Pancreas (tissue), 10 donors: ENCODE measurements at places on chromosomes 6 and 20. TPM values are rescaled to one million over a fixed set of nuclear protein-coding genes. Genes with fewer than 3 reads are reported as not detected.

- DNase-seq: no peak
Observed at GRCh38 chr6:9361749-9362148, 926.4 kb upstream of the SLC35B3 start.

GRCh38 chr20:63708301-63709148 is 686 bp downstream of the ZGPAT start:
- peak; percentile 46 for DNase-seq

DNA sequence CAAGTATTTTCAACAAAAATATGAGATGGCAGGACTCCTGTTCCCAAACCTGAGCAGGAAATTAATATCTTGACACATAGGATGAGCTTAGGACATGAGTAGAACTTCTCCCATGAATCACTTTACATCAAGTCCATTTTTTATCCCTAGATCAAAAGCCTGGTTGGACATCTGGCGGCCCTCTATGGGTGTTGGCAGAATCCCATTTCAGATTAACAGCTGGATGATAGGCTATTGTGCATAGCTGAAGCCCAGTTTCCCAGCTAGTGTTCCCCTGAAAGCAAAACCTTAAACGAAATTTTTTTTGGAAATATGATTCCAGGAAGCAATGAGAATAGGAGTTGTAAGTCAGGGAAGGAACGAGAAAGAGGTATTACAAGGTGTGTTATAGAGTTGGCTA is 449.4 kb upstream of the CHD6 start:
- no peak for DNase-seq

- DNase-seq: no peak
Observed at GRCh38 chr6:3361312-3362037, 95.4 kb downstream of the SLC22A23 start.

DNA sequence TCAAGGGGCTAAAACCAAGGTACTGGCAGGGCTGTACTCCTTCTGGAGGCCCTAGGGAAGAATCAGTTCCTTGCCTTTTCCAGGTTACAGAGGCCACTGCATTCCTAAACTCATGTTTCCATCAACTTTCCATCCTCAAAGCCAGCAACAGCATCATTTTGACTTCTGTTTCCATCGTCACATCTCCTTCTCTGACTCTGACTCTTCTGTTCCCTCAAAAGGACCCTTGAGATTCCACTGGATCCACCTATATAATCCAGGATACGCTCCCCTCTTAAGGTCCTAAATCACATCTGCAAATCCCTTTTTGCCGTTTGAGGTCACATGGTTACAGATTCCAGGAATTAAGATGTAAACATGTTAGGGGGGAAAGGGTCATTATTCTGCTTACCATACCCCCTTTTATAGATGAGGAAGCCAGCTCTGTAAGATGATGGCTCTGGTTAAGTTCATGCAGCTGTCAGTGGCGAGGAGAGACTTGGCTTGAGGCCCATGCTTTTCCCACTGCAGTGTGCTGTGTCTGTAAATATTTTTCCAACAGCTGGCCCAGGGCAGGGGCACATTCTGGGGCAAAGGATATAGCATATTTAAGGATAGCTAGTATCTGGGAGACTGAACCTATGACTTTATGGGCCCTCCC is 114.6 kb downstream of the TNFRSF21 start:
- DNase-seq: no peak

GRCh38 chr6:28977341-28978132 is 27.6 kb downstream of the ZNF311 start:
- DNase-seq: no peak

- no peak for DNase-seq
Observed at GRCh38 chr6:12083763-12084162, 71.7 kb downstream of the HIVEP1 start.

- peak; percentile 83 for DNase-seq
Observed at GRCh38 chr20:32483351-32484224, 101.5 kb downstream of the NOL4L start.

DNA sequence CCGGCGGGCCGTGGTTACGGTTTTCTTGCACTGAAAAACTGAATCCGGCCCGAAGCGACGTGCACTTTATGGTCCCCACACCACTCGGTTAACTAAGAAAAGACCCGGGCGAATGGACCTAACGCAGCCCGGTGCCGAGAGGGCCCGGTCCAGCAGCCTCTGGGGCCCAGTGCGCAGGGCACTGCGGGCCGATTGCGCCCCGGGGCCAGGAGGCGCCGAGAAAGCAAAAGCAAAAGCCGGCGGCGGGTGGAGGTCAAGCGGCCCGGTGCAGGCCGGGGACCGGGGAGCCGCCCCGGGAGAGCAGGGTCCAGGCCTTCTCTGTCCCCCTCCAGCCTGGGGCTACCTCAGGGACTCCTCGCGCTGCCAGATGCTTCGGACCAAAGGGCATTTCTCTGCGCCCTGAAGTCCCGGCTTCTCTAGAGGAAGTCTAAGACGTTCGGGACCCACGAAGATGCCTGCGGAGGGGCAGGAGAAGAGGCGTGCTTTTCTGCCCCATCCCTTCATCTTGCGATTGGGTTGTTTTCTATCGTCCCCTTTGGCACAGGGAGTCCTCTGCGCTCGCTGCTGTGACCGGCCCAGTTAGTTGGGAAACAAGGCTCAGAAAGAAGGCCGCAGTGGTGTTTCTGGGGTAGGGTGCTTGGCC is 4.4 kb downstream of the FOXF2 start:
- DNase-seq: no peak

DNA sequence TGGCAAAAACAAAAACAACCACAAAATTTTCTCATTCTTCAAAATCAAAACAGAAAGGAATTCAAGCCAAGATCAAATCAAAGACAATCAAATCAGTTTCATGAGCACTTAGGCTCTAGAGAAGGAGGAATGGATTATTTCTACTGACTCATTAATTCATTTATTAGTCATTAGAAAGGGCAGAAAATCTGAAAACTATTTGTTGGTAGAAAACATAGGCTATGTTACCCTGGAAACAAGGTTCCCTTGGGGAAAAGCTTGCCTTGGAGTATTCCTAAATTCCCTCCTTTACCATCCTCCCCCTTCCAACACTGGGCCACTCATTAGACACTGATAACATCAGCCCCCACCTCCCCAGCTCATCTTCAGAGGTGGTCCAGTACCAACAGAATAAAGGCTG is 17.5 kb downstream of the KIF16B start:
- no peak for DNase-seq

- no peak for DNase-seq
Observed at GRCh38 chr6:39444479-39445019, 122.0 kb upstream of the KCNK16 start.

- DNase-seq: no peak
Observed at GRCh38 chr20:53276143-53276542, 304.0 kb downstream of the TSHZ2 start.

- DNase-seq: peak; percentile 20
Observed at GRCh38 chr20:12012241-12013222, 94.8 kb downstream of the BTBD3 start.

DNA sequence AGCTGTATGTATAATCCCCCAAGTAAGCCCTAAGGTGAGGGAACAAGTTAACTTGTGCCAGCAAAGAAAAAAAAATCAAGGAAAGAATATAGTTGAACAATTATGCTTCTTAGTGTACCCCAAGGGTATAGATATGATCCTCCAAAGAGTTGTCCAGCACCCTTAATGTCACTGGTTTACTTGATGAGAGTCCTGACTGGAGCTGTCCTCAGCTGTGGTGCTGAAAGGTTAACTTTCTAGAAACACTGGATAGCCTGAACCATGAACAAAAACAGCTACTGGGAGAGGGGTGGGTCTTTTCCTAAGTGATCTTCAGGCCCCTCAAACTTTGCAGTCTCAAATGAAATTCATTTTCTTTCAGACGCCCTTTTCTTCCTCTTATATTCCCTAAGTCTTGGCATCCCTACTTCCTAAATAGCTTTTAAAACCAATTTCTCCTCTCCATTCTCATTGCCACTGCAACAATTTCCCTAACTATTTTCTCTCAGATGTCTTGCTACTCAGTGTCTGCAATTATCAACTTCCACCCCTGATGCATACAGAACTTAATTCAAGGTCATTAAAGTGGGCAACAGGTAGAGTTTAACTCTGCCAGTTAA is 83.5 kb upstream of the PROKR2 start:
- DNase-seq: no peak

DNA sequence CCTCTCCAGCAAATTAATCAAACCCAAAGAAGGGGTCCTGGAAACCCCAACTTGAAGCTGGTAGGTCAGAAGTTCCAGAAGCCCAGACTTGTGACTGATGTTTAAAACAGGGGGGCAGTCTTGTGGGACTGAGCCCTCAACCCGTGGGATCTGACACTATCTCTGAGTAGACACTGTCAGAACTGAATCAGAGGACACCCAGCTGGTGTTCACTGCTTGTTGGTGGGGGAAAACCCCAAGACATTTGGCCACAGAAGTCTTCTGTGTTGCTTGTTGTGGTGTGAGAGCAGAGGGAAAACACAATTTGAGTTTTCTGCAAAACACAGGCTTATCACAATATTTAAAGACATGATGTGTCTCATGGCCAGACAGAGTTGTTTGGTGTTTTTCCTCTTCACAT is 29.9 kb downstream of the KIF13A start:
- no peak for DNase-seq

- DNase-seq: peak; percentile 26
Observed at GRCh38 chr6:169529931-169530751, 171.7 kb downstream of the WDR27 start.

DNA sequence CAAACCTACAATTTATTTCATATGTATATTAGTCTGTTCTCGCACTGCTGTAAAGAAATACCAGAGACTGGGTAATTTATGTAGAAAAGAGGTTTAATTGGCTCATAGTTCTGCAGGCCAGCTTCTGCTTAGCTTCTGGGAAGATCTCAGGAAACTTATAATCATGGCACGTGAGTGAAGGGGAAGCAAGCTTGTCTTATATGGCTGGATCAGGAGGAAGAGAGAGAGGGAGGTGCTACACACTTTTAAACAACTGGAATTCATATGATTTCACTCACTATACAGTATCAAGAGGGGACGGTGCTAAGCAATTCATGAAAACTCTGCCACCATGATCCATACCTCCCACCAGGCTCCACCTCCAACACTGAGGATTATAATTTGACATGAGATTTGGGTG is 29.9 kb downstream of the PHACTR2 start:
- no peak for DNase-seq

DNA sequence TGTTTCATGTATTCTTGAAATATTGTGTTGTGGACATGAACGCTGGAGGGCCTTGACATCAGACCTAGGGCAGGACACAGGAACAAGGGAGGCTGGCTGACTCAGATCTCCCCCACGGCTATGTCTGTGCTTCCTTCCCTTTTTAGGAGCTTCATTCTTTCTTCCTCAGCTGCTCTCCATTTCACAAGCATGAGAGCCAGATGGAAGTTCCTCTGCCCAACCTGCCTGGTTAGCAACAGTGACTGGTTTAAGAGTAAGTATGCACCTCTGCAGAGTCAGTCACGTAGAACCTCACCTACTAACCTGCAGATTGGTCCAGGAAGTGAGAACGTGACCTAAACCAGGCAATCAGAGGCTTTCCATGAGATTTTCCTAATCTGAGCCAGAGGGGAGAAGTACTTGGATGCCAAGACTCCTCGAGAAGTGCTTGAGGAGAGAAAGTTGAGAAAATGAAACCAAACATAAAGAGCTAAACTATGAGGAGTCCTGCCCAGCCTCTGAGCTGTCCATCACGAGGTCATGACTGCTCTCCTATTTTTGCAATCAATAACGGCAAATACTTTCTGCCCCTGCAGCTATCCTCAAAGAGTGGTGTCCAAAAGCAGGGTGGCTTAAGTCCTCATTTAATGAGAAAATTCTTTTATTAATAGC is 465.2 kb upstream of the CITED2 start:
- DNase-seq: no peak

DNA sequence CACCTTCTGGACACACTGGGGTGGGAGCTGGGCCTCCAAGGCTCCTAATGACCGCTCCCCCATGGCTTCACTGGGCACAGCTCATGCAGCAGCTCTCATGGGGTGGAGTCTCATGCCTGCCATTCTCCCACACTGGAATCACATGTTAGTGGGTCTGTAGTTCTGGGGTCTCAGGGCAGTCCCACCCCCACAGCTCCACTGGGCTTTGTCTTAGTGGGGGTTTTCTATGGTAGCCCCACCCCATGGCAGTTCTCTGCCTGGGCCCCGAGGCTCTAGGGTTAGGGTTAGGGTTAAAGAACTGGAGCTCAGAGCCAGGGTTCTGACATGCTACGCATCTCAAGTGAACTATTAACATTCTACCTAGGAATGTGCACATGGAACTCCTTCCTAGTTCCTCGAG is 139.0 kb downstream of the PCSK2 start:
- DNase-seq: no peak

DNA sequence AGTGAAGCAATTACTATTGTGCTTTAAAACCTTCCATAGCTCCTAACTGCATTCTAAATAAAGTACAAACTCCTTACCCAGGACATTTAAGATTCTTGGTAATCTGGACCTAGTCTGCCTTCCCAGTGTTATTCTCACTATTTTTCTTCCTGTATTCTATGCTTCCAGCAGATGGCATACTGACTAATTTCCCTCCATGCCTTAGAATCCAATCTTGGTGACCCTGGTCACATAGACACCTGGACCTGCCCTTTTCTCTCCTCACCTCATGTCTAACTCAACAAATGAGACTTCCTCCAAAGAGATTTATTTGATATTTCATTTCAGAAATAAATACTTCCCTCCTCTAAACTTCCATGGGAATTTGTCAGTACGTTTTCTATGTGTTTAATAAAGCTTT is 25.8 kb downstream of the ROS1 start:
- no peak for DNase-seq

DNA sequence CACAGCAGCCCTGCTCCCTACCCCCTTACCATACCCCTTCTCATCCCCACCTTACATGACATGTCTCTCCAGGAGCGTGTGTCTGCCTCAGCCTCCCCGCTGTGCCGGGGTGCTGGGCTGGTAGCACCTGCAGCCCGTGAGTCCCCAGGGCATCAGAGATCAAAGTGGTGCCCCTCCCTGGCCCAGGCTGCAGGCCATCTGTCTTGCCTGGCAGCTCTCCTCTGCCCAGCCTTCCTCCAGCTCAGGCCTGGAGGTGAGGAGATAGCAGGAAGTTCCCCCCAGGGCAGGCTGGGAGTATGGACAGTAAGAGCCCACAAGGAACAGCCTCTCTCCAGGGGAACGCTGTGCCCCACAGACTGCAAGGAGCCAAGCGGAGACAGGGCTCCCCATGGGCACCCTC is 35.3 kb downstream of the GRM4 start:
- no peak for DNase-seq

GRCh38 chr6:38774929-38775707 is 60.0 kb downstream of the DNAH8 start:
- no peak for DNase-seq

GRCh38 chr6:9458424-9458823 is 956.5 kb downstream of the TFAP2A start:
- no peak for DNase-seq

DNA sequence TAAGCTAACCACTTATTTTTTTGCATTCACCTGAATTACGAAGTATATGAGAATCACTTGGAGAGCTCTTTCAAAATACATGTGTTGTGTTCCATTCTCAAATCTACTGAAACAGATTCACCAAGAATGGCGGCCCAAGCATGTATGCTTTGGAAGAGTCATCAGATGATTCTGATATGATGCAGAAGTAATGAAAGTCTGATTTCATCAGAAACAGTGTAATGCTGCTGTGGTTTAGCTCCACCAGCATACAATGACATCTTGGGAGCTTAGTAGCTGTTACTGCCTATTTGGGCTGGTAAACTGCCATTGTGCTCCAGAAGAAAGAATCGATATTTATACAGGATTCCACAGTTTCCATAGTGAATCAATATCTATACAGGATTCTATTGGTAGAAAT is 52.9 kb downstream of the UBR2 start:
- DNase-seq: no peak

EBF4 gene
- 22.9 TPM for polyA plus RNA-seq

SNAP25 gene
- polyA plus RNA-seq: 8.6 TPM

COX4I2 gene
- 3.7 TPM for polyA plus RNA-seq

ATP9A gene
- polyA plus RNA-seq: 5.8 TPM

HLA-DMB gene
- polyA plus RNA-seq: 6.2 TPM

SLC22A23 gene
- polyA plus RNA-seq: 7.6 TPM

VWA7 gene
- polyA plus RNA-seq: 5.6 TPM

FAM229B gene
- polyA plus RNA-seq: 21.8 TPM

SPTLC3 gene
- 1.5 TPM for polyA plus RNA-seq
